ENCODE measurements at places on chromosomes 1 and 21.

- DNase-seq, result no peak
Observed at GRCh38 chr1:19042675-19043578, 86.5 kb upstream of the IFFO2 start.

DNA sequence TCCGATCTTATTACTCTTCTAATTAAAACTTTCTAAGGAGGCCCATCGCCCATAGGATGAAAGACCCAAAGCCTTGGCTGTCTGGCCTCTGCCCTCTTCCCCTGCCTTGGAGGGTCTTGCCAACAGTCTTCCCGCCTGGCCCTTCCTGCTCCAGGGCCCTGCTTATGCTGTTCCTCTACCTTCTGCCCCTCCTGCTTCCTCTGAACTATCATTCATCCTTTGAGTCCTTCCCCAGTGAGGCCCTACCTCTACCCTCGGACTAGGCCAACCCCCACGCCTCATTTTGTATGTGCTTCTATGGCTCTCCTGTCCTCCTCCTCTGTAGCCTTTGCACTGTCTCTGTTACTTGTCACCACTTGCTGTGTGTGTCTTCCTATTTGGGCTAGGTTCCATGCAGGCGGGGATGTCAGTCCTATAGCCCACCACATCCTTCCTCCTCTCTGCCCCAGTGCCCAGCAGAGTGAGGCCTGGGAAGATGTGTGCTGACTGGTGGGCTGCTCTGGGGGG, 5.4 kb downstream of the RUSC1 start:
- no peak for DNase-seq

- no peak for DNase-seq
Observed at GRCh38 chr1:33753087-33753856, 110.6 kb upstream of the HMGB4 start.

- DNase-seq, result no peak
Observed at GRCh38 chr1:3858231-3858981, 1.1 kb downstream of the DFFB start.

- DNase-seq, result no peak
Observed at GRCh38 chr1:76229279-76230005, 154.9 kb downstream of the ST6GALNAC3 start.

GRCh38 chr1:185934476-185935189, 200.4 kb downstream of the HMCN1 start:
- DNase-seq, result no peak

- no peak for DNase-seq
Observed at GRCh38 chr1:69711190-69711930, 143.6 kb downstream of the LRRC7 start.

DNA sequence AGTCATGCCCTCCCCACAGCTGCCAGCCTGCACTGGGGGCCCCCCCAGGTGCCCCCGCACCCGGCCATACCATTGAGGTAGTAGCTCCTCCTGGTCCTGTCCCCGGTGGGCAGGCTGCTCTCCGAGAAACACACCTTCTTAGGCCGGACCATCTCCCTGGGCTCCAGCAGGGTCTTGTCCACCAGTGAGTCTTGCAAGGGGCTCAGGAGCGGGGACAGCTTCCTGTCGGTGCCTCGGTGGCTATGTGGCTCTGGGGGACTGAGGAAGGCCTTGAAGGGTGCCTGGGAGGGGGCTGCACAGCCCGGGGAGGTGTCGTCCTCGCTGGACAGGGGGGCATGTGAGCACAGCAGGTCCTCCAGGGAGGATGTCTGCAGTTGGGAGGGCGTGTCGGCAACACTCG, 12.9 kb upstream of the FTCD start:
- DNase-seq, result no peak

DNA sequence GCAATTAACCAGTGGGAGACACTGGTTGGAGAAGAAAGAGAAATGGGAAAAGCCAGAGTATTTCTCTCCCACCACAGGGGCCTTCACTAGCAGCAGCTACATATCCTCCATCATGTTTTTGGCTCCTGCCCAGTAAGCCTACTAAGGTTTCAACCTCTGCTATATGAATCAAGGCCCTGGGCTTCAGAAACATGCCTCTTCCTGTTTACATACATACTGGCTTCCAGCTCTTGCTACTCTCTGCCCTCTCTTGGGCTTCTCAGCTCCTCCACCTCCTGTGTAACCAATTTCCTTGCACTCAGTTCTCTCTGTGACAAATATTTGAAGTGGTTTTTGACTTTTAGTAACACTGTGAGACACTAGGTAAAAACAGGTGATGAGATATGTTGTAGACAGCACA, 80.8 kb downstream of the LRRC7 start:
- no peak for DNase-seq

DNA sequence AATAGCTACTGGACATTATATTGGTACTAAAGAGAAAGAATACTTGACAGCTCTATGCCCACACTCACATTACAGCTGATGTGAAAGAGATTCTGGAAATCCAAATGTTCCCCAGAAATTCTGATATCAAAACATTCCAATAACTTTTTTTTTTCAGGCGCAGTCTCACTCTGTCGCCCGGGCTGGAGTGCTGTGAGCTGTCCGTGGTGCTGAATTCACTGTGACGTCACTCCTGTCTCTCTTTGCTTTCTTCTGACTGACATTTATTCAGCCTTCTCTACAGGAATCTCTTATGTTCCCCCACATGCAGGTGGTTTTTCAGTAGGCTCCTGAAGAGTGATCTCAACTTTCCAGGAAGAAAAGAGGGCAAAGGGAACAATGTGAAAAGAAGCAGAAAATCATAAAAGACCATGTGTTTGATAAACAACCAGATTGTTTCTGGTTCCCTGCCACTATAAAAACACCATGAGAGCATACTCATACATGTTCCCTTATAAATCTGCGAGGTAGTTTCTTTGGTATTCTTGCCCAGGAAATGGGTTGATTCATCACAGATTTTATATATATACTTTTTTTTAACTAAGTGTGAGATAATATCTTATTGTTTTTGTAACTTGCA, 6.2 kb downstream of the S100A7A start:
- DNase-seq, result peak; percentile 45

- DNase-seq, result peak; percentile 71
Observed at GRCh38 chr1:151945725-151946722, 36.7 kb upstream of the THEM4 start.

DNA sequence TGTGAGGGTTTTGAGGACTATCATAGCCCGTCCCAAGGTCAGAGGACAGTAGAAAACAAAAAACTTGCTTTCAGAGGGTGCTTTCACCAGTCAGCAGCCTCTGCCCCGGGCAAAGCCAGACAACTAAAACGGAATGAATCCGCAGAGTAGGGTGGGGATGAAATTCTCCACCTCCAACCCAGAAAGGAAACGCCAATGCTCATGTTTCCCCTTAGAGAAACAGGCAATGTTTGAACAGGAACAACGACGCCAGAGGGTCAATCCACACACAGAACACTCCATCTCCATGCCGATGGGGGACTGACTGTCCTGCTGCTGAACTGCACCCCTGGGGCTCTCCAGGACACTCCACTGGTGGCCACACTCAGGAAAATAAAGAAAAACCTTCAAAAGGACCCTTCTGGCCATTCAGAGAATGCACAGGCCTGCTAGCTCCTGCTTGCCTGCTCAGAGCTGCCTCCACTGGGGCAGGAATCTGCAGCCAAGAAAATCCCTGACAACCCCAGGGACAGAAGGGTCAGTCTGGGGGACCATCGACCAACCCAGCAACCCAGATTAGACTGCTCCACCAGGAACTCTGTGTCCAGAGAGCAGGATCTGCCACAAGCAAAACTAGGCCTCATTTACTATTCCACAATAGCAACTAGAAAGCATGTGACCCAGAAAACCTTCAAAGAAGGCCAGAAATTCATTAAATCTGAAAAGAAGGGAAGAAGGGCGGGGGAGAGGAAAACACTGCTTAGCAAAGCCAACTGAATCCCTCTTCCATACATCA, 116.0 kb downstream of the TOMM20 start:
- no peak for DNase-seq

- no peak for DNase-seq
Observed at GRCh38 chr1:63023171-63023570, 239.2 kb downstream of the ATG4C start.

- DNase-seq, result no peak
Observed at GRCh38 chr1:25989440-25990234, 8.2 kb downstream of the PAFAH2 start.

- no peak for DNase-seq
Observed at GRCh38 chr1:54358503-54359168, 47.6 kb downstream of the SSBP3 start.

DNA sequence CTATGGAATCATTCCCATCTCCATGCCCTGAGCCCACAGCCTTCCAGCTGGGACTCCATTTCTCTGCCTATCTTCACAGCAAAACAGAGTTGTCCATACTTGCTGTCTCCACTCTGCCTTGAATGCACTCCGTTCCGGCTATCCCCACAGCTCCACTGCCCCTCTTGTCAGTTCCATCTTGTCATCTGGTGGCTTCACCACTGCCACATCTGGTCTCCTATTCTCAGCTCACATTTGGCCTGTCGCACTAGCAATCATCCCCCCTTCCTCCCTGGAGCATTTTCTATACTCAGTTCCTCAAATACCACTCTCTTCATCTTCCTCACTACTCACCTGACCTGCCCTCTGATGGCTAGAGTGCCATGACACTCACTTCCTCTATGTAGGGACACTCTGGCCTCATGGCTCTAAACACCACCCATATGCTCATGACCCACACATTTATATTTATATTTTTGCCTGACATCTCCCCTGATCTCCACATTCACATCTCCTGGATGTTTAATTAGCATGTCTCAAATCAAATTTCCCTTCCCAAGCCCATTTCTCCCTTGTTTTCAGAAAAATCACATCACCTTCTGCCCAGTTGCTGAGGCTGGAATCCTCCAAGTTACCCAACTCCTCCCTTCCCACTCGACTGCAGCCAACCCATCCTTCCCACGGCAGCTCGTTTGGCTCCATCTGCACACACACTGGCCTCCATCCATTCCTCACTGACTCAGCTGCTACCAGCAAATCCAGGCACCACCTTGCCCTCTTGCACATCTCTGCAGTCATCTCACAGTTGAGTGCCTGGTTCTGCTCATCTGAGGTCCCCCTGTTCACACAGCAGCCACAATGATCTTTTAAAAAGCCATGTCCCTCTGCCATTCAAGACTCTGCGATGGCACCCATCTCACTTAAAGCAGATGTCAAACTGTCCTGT, 6.1 kb downstream of the ZNF692 start:
- no peak for DNase-seq
